Panc1 (cell line): ENCODE measurements at places on chromosomes 2 and 18. TPM values are rescaled to one million over a fixed set of nuclear protein-coding genes. Genes with fewer than 3 reads are reported as not detected.

DNA sequence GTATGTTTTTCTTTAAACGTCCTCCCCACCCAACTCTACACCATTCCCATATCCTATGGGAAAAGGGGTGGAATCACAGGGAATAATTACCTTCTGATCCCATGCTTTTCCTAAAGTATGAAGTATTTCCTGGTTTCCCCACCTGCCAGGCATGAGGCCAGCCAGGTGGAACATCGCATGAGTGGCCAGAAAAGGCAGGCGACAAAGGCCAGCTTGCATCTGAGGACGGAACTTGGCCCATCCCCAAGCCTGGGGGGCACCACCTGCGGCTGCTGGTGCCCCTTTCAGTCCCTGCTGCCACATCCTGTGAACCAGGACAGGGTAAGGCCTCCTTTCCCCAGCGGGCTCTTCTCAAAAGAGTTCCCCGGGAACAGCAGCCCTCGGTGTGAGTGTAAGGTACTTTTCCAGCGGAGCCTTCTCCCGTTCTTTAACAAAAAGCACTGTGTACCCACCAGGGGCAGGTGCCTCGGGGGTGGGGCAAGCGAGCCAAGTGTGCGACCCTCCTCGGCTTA lies 1.2 kb upstream of the ERFE start:
- no peak for DNase-seq

The CRYGA gene
- total RNA-seq: not detected

DNA sequence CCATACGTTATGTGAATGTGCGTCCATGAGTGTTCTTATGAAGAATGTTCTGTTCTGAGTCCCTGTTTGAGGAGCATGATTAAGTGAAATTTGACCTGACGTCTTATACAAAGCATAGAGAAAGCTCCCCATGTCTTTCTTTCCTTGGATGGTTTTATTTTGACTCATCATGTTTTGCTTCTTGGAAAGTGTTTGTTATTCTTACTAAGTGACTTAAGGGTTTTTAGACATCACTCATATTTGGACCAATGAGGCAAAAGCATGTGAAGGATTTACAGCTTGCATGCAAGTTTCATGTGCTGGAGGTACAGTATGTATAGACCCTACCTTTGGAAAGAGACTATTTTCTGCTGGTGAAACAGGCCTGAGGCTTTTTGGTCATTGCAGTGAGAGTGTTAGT lies 33.5 kb upstream of the ZEB2 start:
- no peak for DNase-seq

DNA sequence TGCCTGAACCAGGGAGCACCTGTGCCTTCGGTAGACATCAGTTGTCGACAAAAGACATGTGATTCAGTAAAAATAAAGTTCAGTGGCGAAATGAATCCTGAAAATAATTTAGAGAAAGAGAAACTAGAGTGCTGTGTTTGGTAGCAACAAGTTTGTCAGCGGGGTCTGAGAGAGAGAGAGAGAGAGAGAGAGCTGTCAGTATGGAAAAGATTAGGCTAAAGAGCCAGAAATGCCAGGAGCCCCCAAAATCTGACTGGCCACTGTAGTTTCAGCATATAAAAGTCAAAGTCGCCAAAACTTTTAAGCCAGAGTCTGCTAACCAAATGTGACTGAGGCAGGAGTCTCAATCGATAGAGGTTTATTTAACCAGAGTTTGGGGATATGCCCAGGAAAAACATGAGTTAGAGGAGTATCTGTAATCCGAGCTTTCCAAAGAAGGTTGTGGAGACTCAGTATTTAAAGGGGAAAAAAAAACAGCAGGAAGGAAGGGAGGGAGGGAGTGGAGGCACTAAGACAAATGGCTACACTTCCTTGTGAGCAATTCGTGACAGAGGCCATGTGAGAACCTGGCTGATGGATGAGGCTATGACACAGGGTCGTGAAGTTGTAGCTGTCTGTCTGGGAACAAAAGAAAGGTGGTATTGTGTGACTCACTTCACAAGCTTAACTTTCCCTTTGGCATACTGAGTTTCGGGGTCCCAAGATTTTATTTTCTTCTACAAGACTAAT lies 20.5 kb upstream of the GNAL start:
- DNase-seq: no peak

The CERKL gene
- total RNA-seq: 0.87 TPM

The ADAM17 gene
- 50.0 TPM for total RNA-seq

The PTPN2 gene
- 34.8 TPM for total RNA-seq

The GRB14 gene
- not detected for total RNA-seq

The FEZ2 gene
- total RNA-seq: 51.1 TPM

The REG3A gene
- total RNA-seq: not detected

- no peak for DNase-seq
Measured at GRCh38 chr2:127678991-127679390, 3.7 kb upstream of the LIMS2 start.

DNA sequence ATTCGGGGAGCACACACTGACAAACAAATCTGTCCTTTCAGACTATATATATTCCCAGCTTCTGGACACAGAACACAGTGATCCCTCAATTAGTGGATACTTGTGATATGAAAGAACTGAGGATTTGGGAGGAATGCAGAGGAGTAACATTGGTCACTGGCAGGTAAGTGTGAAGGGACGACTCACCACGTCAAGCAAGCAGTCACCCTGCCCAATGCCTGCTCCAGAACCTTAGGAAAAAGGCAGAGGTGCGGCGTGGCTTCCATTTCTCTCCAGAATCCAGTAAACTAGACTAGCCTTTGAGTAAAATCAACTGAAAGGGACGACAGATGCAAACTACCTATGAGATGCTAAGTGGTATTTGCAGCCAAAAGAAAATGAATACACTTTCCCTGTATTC lies 1.1 kb downstream of the CCDC93 start:
- no peak for DNase-seq

The BBS5 gene
- 7.5 TPM for total RNA-seq

The MOGAT1 gene
- total RNA-seq: not detected

GRCh38 chr2:51084750-51085149 lies 52.8 kb upstream of the NRXN1 start:
- no peak for DNase-seq

The SCYGR4 gene
- not detected for total RNA-seq

The DSC2 gene
- 2.7 TPM for total RNA-seq

- no peak for DNase-seq
Measured at GRCh38 chr2:131039908-131040660, 53.2 kb downstream of the FAM168B start.

GRCh38 chr2:203949228-203949627 lies 12.7 kb downstream of the ICOS start:
- DNase-seq: no peak

DNA sequence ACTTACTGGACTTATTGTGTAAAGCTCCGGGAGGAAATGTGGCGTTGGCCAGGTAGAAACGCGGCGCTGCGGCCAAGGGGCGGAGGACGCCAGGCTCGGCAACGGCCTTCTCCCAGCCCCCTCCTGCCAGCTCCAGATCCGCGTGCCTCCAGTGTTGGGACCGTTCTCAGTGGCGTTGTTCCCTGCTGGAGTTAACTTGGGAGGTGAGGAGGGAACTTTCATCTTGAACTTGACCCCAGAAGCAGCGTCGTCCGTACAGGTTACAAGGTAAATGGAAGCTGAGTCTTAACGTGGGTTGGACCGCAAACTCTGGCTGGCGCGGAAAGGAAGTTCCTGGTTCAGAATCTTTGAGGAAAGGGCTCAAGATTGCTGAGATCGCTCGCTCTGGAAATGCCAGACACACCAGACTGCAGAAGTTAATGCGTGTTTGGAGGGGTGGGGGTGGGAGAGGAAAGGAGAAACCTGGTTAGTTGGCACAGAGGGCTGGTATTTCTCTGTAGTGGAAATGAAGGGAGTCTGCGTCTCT lies 1.3 kb downstream of the TANC1 start:
- DNase-seq: no peak

GRCh38 chr2:179478771-179479170 lies 214.1 kb upstream of the SESTD1 start:
- no peak for DNase-seq

DNA sequence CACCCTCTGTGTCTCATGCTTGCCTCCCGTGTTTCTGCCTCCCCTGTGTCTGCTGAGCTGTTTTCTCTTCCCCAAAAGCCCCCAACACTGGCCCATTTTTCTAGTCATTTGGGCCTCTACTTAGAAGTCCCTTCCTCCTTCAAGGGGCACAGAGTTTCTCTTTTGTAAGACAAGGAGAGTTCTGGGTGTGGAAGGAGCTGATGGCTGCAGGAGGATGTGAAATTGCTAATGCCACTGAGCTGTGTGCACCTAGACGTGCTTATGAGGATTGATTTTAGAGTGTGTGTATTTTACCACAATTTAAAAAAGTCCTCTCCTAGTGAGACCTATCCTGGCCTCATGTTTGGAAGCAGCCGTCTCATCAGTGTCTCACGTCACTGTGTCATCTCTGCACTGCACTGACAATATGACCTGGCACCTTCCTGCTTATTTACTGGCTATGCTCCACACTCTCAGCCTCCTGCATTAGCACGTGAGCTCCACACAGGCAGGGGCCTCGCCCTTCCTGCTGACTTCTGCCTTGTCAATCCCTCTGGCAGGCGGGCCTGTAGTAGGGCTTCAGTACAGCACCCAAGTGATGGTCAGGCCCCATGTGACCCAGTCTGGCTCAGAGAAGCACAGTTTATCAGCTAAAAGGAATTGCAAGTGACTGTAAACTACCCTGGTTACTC lies 8.0 kb upstream of the MBP start:
- no peak for DNase-seq

The VSNL1 gene
- not detected for total RNA-seq

DNA sequence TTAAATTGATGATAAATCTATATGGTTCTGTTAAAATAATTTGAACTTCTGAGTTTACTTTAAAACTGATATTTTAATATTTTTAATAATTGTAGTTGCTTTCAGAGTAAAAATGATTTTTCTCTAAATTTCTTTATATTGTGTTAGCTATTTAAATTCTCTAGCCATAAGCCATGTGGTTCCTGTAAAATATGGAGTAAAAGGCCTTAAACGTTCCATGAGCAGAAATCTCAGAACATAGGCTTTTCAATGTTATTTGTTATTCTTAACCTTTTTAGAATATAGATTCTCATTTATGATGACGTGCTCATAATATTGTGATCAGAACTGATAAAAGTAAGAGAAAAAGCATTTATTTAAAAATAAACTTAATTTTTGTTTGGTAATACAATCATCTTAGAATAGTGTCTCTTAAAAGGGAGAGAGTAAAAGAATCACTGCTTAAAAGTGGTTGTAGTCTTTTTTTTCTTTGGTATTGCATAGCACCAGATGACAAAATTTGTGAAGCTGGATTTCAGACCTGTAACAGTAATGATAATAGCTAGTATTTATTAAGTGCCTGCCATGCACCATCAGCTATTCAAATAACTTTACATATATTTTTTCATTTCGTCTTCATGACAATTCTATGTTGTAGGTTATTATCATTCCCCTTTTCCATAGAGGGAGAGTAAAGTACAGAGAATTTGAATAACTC lies 2.7 kb downstream of the BMPR2 start:
- no peak for DNase-seq

The GPAT2 gene
- total RNA-seq: not detected

- DNase-seq: no peak
Measured at GRCh38 chr2:230682546-230682945, 30.1 kb upstream of the CAB39 start.
